ENCODE measurements at places on chromosomes 12 and 14.

DNA sequence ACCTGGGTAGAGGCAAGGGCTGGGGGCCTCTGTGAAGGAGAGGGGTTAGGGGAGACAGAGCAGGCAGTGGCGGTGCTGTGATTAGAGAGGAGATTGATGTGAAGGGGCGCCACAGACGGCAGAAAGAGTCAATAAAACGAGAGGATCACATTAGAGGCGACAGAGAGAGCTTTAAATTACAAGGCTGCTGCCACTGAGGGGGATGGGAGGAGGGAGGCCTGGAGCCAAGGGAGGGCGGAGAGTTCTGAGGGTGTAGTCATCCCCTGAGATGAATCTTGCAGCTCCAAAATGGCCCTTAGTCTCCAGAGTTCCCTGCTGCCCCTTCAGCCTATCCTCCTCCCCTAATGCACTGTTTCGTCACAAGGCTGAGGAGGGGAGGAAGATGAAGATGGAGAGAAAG lies 12.8 kb downstream of the ZFHX2 start:
- DNase-seq = peak; percentile 82

- peak; percentile 42 for DNase-seq
These were observed 76.3 kb downstream of the SCFD1 start for GRCh38 chr14:30698463-30698862.

- DNase-seq = no peak
These were observed 2.8 kb upstream of the MYL6 start for GRCh38 chr12:56155256-56155845.

DNA sequence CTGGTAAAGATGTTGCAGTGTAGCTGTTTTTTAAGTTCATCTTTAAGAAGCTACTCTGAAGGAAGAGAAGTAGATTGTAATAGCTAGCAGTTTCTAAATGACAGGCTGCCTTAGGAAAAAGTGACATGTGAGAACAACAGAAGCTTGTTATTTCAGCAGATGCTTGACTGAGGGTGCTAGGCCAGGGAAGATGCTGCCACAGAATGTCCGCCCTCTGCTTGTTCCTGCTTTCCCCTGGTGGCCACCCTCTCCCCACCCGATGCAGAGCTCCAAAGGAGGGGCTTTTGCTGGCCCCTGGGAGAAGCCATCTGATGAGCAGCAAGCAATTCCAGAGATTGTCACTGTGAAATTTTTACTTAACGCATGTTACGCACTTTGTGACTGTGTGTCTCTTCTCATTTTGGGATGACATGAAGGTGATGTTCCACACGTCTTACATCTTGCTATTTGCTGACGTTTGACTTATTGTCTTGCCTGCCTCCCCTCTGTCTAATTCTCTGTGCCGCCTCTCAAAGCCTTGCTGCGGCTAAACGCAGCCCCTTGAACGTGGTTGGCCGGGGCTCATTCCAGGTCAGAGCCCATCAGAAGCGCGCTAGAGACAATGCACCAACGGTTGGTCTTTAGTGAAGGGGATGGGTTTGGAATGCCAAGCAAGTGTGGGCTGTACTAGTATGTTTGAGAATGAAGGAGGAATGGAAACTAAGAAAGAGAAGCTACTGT lies 44.8 kb downstream of the WDR20 start:
- no peak for DNase-seq

DNA sequence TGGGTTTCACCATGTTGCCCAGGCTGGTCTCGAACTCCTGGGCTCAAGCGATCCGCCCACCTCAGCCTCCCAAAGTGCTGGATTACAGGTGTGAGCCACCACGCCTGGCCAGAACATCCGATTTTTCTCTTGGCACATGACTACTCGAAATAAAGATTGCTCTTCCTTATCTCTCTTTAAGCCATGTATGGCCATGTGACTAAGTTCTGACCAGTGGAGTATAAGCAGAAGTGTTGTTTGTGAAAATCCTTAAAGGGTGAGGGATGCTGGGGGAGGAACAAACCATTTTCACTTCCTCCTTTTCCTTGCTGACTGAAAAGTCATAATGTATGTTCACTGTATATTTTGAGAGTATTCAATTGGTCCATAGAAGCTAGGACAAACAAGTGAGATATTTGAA lies 50.7 kb upstream of the ATF7IP start:
- DNase-seq = peak; percentile 5

Measured in kidney (tissue), 22 donors.